AML-193 (cell line): ENCODE measurements at places on chromosomes 11 and 22.
A peak's percentile ranks its signal among the peaks of the same experiment; 100 is the strongest.

- no peak for DNase-seq
Observed at GRCh38 chr11:75894036-75894585, 79.1 kb downstream of the UVRAG start.

GRCh38 chr11:15107730-15108515 is 6.8 kb upstream of the INSC start:
- no peak for DNase-seq

- no peak for DNase-seq
Observed at GRCh38 chr22:22895776-22896445, 8.3 kb downstream of the IGLL5 start.

DNA sequence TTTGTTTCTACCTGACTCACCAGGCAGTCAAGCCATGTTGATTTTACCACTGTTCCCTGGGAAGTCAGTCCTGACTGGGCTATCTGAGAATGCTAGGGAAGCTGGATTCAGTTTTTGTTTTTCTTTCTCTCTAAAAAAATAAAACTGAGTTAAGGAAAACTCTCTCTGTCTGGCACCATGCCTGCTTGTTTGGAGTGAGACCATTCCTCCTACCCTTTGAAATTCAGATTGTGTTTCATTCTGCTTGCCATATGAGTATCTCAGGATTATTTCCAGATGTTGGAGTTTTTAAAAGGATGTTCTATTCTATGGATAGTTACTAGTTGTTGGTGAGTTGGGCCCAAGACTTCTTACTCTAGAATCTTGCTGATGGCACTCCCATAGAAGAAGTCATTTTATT is 1917.0 kb downstream of the LRRC4C start:
- DNase-seq, result no peak

- no peak for DNase-seq
Observed at GRCh38 chr11:117501237-117501898, 173.7 kb downstream of the CEP164 start.

GRCh38 chr11:134840945-134841344 is 428.9 kb upstream of the B3GAT1 start:
- DNase-seq, result no peak

DNA sequence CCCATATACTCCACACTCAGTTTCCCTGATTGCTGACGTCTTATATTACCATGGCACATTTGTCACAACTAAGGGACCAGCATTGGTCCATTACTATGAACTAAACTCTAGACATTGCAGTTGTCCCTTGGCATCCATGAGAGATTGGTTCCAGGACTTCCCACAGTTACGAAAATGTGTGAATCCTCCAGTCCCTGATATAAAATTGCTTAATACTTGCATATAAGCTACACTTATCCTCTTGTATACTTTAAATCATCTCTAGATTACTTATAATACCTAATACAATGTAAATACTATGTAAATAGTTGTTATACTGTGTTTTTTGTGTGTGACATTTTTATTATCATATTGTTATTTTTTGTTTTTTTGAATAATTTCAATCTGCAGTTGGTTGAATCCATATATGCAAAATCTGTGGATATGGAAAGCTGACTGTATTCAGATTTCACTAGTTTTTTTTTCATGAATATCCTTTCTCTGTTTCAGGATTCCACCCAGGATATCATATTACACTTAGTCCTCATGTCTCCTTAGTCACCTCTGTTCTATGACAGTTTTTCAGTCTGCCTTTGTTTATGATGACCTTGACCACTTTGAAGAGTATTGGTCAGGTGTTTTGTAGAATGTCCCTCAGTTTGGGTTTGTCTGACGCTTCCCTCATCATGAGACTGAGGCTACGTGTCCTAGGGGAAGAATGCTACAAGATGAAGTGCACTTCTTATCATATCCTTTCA is 55.3 kb downstream of the INSC start:
- no peak for DNase-seq

- DNase-seq, result peak; percentile 30
Observed at GRCh38 chr22:39518996-39519680, 1.2 kb upstream of the ATF4 start.

DNA sequence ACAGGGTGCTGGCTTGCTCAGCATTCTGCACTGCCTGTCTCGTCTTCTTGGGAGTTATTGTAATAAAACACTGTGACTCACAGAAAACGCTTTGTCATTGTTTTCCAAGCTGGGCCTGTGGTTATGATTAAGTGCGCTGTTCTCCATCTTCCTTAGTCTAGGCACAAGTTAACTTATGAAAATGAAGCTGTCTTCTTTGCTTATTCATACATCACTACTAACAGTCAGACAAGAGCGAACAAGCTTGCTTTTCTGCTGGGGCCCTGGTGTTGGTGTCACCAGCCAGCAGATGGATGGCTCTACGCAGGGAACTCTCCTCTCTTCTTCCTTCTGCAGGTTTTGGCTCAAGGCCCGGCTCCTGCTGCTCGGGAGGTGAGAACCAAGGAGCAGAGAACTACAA is 380.1 kb upstream of the SYN3 start:
- no peak for DNase-seq
